ENCODE measurements at places on chromosomes 3 and 15. TPM values are rescaled to one million over a fixed set of nuclear protein-coding genes. Genes with fewer than 3 reads are reported as not detected.

DNA sequence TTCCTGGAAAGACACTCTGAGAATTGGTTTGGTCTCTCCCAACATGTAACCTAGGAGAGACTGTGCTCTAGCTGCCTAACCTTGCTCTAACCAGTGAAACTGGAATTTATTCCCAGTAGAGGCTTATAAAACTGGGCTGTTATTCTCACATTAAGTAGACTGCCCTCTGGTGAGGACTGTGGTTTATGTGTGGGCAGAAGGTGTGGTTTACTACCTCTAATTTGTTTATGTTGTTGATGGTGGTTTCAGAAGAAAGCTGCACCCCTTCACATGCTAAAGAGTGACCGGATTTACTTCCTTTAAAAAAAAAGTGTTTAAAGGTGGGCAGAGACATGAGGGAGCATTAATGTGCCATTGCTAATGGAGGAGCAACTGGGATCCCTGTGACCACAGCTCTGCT, 273.2 kb downstream of the MECOM start:
- H3K27me3 ChIP-seq: no peaks in the 10 kb centered on the region
- peaks cover 37% of the 10 kb centered on the region for H3K4me1 ChIP-seq
- H3K4me3 ChIP-seq: no peak overlapping the region
- DNase-seq: no peak
- no peaks in the 10 kb centered on the region for H3K36me3 ChIP-seq

MPI gene
- total RNA-seq: 45.0 TPM

DNA sequence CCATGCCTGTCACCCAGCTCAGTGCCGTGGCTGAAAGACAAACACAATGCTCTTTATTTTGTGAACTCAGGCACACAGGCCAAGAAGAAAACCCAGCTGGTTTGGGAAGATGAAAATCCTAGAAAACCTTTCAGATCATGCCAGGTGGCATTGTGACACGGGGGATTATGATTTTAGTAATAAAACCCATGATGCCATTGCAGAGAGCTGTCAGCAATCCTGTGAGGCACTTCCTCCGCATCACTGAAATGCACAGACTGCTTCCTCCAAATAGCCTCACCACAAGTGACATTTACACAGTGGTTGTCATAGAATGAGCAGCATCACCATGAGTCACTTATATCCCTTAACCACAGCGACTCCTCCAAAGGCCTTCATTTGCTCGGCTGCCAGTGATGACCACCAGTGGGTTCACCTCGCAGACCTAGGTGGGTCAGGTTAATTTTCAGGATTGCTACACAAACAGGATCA, 22.7 kb downstream of the ABHD6 start:
- H3K27me3 ChIP-seq: no peaks in the 10 kb centered on the region
- no peaks in the 10 kb centered on the region for H3K4me1 ChIP-seq
- DNase-seq: no peak
- peaks cover 54% of the 10 kb centered on the region for H3K36me3 ChIP-seq

SETD2 gene
- total RNA-seq: 24.3 TPM

CFAP100 gene
- not detected for total RNA-seq

DNA sequence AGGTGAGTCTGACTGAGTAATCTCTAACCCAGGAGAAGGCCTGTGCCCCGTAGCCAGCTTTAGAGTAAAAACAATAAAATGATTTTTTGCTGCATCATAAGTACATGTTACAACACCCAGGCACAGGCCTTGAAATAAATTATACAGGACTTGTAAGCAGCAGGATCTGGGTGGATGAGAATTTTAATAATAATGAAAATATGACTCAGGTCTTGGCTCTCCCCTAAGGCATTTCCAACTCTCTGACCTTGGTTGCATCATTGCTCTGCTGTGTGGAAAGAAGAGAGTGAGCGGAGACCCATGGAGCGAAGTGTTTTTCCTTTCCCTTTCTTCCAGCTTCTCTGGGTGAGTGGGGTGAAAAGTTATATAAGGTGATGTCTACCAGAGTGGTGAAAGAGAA, 44.6 kb downstream of the EOMES start:
- no peak overlapping the region for H3K4me3 ChIP-seq
- H3K36me3 ChIP-seq: no peaks in the 10 kb centered on the region
- H3K27ac ChIP-seq: peak overlapping the region; percentile 78
- DNase-seq: no peak
- no peaks in the 10 kb centered on the region for H3K27me3 ChIP-seq

DNA sequence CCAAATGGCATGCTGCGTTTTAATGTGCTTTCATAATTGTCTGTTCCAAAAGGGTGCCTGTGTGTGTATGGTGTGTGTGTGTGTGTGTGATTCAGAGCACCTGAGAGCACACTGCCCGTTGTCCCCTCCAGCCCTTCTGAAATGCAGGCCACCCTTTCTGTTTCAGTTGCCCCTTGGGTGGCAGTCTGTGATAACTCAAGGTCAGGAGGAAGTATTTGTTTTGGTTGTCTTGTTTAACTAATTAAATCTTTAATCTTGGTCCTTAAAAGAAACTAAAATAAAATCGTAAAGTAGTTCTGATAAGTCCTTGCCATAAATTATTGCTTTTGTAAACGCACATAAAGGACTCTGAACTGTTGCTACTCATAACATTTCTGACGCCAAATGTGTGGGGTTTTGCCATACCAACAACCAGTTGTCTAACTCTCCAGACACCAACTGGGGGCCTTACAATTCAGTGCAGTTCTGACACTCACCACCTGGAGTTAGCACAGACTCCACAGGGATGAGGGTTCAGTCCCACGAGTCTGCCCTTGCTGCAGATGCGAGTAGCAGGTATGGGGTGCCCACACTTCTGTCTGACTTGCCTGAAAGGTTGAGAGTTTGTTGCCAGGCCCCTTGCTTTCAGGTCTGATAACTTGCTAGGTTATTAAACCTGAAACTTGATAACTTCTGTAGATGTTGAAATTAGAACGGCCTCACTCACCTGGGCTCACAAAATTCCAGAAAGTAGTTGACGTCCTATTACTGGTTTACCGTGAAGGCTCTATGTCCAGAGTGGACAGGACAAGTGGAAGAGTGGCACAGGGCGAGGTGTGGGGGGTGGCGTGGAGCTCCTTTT, 157.3 kb downstream of the IGF1R start:
- H3K36me3 ChIP-seq: no peaks in the 10 kb centered on the region
- no peak overlapping the region for H3K4me3 ChIP-seq
- no peaks in the 10 kb centered on the region for H3K27me3 ChIP-seq
- no peak overlapping the region for H3K27ac ChIP-seq

ARRDC4 gene
- 14.0 TPM for total RNA-seq

SMAD6 gene
- total RNA-seq: 5.2 TPM

DNA sequence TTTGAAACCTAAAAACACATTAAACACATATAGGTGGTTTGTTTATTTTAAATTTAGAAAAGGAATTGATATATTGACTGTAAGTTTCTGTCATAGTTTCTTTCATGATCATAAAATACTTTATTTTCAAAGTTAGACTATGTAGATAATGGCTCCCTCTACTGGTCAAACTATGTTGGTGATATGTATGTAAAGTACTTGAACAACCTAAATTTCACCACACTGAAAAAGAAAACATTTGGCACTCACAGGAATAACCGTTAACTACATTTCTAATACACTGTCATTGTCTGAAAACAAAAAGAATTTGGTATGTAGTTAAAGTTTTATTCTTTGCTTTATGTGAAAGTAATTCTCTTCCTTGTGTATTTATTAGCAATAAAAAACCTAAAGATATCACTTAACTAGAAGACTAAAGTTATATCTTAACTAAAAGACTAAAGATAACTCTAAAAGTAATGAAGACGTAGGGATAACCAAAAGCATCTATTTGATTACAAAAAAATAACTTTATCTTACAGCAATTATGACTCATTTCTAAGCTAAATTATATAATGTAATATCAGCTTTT, 427.5 kb downstream of the VGLL3 start:
- no peak overlapping the region for H3K4me3 ChIP-seq
- no peak overlapping the region for H3K27ac ChIP-seq
- no peaks in the 10 kb centered on the region for H3K36me3 ChIP-seq
- no peaks in the 10 kb centered on the region for H3K4me1 ChIP-seq

DNA sequence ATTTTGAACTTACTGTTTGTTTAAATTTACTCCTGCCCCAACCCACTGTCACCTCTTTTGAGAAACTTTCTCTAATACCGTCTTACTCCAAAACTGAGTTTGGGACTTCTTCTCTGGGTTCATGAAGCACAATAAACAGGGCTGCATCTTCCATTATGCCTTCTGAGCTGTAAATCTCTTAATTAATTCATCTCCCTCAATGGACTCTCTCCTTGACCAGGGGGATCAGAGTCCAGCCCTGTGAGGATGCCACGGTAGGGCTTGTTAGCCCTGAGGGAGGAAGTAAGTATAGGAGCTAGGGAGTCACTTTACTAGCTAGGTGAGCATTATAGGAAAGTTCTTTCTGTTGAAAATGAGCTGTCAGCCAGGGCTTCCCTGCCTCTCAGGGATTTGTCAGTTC, 299.3 kb upstream of the SATB1 start:
- no peak for DNase-seq
- no peak overlapping the region for H3K4me3 ChIP-seq
- no peaks in the 10 kb centered on the region for H3K36me3 ChIP-seq
- no peaks in the 10 kb centered on the region for H3K4me1 ChIP-seq
- H3K27me3 ChIP-seq: no peaks in the 10 kb centered on the region
- H3K27ac ChIP-seq: no peak overlapping the region

DNA sequence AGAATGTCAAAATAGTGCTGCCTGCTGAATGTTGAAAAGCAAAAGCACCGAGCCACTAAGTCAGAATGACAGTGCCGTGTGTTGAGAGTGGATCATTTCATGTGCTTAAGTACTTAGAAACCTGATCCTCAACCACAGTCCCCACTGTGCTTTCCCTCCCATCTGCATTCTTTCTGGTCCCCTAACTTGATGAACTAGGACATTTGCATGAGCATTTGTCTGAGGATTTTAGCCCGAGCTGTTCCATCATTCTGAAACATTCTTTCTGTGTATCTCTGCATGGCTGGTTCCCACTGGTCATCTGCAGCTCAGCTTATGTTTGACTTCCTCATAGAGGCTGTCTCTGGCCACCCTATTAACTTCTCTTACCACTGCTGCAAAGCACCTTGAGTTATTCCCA, 42.0 kb downstream of the SST start:
- H3K4me3 ChIP-seq: no peak overlapping the region
- no peak overlapping the region for H3K27ac ChIP-seq
- no peaks in the 10 kb centered on the region for H3K36me3 ChIP-seq
- H3K4me1 ChIP-seq: no peaks in the 10 kb centered on the region

NKTR gene
- total RNA-seq: 60.8 TPM

DNA sequence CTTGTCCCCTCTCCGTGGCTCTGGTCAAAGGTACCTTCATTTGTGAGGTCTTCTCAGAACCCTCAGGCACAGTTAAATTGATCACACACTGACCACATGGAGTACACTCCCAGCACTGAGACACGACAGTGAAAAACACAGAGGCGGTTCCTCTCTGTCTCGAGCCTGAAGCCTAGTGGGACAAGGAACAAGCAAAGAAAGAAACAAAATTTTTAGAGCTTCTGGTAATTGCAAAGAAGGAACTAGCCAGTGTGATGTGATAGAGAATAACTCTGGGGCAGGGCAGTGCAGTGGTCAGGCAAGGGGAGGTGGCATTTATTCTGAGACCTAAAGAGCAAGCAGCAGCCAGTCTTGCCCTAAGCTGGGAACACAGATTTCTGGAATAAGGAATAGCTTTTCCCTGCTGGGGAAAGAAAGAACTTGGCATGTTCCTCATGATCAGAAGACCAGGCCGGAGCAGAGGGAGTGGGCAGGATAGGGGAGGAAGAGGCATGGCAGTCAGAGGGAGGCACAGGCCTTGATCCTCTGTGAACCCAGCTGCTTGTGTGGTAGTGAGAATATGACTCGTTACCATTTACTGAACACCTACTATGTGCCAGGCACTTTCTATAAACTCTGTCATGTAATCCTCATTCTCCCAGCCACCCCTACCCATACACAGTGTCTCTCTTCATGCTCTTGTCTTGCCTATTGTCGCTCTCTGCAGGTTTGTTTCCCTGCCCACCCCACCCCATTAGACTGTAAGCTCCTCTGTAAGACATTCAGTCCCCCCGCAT, 262.3 kb upstream of the HES1 start:
- no peak overlapping the region for H3K4me3 ChIP-seq
- peaks cover 34% of the 10 kb centered on the region for H3K4me1 ChIP-seq
- no peaks in the 10 kb centered on the region for H3K36me3 ChIP-seq

ATP13A5 gene
- total RNA-seq: 0.61 TPM

GRCh38 chr3:3771094-3771493, 28.1 kb upstream of the LRRN1 start:
- H3K36me3 ChIP-seq: no peaks in the 10 kb centered on the region
- no peaks in the 10 kb centered on the region for H3K27me3 ChIP-seq
- no peaks in the 10 kb centered on the region for H3K4me1 ChIP-seq
- DNase-seq: no peak
- no peak overlapping the region for H3K4me3 ChIP-seq

- no peak overlapping the region for H3K4me3 ChIP-seq
- no peaks in the 10 kb centered on the region for H3K27me3 ChIP-seq
- H3K36me3 ChIP-seq: no peaks in the 10 kb centered on the region
- H3K4me1 ChIP-seq: no peaks in the 10 kb centered on the region
- no peak for DNase-seq
- no peak overlapping the region for H3K27ac ChIP-seq
Observed at GRCh38 chr3:135487261-135487660, 478.3 kb upstream of the PPP2R3A start.

ZNF502 gene
- total RNA-seq: 2.9 TPM

DNA sequence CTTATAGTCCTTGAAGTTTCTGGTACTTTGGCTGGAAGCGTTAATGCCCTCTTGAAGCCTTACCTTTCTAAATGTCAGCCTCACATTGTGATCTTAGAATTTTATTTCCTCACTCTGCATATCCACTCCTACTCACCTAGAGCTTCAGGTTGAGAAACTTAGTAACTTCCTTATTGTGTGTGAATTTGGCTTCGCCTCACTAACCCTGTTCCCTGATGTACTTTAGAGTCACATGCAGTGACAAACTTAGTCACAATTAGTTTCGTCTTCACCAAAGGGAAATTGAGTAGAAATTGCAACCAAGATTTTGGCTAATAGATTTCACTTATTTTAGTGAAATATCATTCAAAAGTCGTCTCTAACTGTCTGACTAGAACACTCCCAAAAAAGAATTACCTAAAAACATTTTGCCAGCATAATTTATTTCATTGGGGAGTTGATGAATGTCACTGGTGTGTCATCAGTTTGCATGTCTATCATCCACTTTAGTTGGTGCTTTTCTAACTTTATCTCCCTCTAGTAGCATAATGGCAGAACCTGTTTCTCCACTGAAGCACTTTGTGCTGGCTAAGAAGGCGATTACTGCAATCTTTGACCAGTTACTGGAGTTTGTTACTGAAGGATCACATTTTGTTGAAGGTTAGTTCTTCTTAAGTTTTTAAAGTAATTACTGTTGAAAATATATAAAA, 960 bp downstream of the MFN1 start:
- peaks cover 42% of the 10 kb centered on the region for H3K36me3 ChIP-seq
- peaks cover 34% of the 10 kb centered on the region for H3K4me1 ChIP-seq
- peak overlapping the region; percentile 93 for H3K27ac ChIP-seq
- no peak for DNase-seq
- H3K4me3 ChIP-seq: peak overlapping the region; percentile 93
- H3K27me3 ChIP-seq: no peaks in the 10 kb centered on the region

ARHGAP31 gene
- 7.5 TPM for total RNA-seq

DNA sequence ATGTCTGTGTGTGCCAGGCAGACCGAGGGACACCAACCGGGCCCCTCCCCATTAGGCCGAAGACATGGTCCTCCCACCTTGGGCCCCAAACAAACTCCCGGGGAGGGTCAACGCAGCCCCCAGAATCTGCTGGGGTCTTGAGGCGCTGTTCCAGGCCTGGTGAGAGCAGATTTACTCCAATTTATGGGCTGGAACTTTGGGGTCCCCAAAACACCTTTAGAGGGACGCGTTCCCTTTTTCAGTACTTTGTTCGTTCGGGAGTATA, 2.4 kb downstream of the GATA2 start:
- no peaks in the 10 kb centered on the region for H3K36me3 ChIP-seq
- no peak for DNase-seq
- peaks cover 46% of the 10 kb centered on the region for H3K4me1 ChIP-seq
